ENCODE measurements at places on chromosomes 12 and 14.

DNA sequence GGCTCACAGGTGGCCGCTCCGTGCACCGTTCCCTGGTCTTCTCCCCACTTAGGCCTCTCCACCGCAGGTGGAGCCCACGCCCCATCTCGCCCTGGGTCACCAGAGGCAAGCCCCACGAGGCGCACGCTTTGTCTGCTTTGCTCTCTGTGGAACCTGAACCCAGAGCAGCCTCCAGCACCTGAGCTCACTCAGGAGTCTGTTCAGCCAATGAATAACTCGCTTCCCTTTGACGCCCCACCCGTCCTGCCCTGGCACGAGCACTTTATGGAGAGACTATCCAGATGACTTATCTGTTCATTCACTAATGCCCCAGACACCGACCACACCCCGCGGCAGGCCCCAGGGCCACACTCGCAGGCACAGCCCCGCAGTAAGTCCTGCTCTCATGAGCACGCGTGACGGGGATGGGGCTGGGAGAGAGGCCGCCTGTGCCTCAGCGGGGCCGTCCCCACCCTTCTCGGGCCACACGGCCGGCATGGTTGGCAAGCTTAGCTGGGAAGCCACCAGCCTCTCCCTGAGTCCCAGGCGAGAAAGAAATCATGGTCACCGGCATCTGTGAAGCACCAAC lies 85.0 kb downstream of the NOC4L start:
- DNase-seq, result no peak

DNA sequence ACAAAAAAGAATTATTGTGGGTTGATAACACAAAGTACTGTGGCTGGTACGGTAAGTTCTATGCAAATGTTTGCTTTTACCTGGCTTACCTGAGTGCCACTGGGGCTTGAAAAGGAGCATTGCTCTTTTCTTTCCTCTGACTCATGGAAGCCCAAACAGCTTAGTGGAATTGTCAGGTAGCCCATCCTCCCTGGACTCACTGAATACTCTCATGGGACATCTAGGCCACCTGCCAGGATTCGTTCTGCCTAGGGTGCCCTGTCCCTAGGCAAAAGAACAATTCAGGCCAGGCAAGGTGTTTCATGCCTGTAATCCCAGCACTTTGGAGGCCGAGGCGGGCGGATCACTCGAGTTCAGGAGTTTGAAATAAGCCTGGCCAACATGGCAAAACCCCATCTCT lies 22.5 kb upstream of the YAF2 start:
- DNase-seq, result no peak

GRCh38 chr14:88669346-88669745 lies 106.5 kb downstream of the ZC3H14 start:
- no peak for DNase-seq

DNA sequence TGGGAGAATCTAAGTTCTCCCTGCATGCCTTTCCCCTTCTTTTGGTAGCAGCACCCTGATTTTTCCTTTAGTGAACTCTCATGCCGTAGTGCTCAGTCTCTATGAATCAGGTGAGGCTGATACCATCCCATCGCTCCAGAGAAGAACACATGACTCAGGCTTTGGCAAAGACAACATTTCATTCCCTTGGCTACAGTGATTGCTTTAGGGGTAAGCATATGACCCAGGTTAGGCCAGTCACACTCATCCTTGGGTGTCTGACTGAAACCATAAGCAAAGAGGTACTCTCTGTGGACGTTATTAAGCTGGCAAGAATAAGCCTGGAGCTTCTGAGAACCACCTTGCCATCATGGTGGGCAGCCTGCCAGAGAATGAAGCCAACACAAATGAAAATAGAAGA lies 141.8 kb downstream of the MYRFL start:
- DNase-seq, result peak; percentile 2

GRCh38 chr14:99838639-99839134 lies 45.5 kb downstream of the EML1 start:
- DNase-seq, result no peak

DNA sequence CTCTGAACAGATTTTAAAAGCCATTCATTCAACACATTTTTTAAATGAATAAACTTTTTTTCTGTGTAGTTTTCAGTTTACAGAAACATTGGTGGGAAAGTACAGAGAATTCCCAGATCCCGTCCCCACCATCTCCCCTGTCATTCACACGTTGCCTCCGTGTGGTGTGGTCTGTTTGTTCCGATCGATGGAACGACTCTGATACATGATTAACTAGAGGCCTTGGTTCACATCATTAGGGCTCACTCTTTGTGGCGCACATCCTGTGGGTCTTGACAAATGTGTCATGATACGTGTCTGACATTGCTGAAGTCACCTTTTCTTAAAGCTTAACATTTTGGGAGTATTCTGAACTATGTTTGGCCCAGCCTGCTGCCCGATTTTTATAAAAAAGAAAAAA lies 18.5 kb downstream of the MEG3 start:
- DNase-seq, result no peak

DNA sequence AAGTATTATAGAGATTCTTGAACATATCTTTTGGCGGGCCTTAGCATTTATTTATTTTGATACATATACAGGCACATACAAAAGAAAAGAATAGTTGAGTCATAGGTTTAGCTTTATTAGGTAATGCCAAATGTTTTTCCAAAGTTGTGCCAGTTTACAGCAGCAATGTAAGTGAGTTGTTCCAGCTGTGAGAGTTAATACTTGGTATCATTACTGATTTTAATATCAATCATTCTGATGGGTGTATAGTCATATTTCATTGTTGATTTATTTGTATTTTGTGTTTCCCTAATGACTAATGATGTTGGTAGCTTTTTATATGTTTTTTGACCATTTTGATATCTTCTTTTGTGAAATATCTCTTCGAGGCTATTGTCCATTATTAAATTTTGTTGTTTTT lies 122.4 kb downstream of the MIPOL1 start:
- DNase-seq, result no peak

GRCh38 chr12:126051611-126052107 lies 986.4 kb downstream of the AACS start:
- DNase-seq, result peak; percentile 22

- DNase-seq, result peak; percentile 59
Measured at GRCh38 chr12:116236148-116236731, 41.3 kb downstream of the MED13L start.

- DNase-seq, result peak; percentile 43
Measured at GRCh38 chr12:24822121-24822899, 126.6 kb downstream of the BCAT1 start.

Measured in myocyte (in vitro differentiated cells).